ENCODE measurements at places on chromosomes 3 and 15.

DNA sequence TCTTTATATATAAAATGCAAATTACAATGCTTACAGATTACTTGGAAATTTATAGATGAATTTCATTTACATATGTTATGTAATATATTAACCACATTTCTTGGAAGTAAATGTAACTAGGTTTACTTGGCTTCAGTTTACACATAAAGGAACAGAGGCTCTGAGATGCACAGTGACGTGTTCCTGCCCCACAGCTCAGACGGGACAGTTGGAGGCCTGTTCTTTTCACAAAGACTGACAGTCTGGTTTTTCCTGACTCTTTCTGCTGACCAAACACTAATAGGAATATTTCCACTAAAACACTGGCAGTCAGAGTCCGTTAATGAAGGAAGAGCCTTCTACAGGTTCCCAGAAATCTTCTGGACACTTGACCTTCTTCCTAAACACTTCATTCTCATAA lies 336.1 kb downstream of the MFSD1 start:
- no peak for DNase-seq

GRCh38 chr15:77822631-77823230 lies 190.0 kb upstream of the LINGO1 start:
- no peak for DNase-seq

DNA sequence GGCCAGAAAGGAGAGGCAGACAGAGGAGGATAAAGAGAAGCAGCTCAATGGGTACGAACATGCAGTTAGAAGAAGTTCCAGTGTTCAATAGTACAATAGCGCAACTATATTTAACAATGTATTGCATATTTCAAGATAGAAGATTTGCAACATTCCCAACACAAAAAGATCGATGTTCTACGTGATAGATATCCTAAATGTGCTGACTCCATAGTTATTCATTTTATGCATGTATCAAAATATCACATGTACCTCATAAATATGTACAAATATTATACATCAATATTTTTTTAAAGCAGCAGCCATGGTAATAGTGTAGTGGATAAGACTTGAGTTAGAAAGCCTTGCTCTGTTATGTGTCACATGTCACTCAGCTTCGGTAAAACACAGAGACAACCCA lies 110.2 kb upstream of the ASB14 start:
- no peak for DNase-seq

DNA sequence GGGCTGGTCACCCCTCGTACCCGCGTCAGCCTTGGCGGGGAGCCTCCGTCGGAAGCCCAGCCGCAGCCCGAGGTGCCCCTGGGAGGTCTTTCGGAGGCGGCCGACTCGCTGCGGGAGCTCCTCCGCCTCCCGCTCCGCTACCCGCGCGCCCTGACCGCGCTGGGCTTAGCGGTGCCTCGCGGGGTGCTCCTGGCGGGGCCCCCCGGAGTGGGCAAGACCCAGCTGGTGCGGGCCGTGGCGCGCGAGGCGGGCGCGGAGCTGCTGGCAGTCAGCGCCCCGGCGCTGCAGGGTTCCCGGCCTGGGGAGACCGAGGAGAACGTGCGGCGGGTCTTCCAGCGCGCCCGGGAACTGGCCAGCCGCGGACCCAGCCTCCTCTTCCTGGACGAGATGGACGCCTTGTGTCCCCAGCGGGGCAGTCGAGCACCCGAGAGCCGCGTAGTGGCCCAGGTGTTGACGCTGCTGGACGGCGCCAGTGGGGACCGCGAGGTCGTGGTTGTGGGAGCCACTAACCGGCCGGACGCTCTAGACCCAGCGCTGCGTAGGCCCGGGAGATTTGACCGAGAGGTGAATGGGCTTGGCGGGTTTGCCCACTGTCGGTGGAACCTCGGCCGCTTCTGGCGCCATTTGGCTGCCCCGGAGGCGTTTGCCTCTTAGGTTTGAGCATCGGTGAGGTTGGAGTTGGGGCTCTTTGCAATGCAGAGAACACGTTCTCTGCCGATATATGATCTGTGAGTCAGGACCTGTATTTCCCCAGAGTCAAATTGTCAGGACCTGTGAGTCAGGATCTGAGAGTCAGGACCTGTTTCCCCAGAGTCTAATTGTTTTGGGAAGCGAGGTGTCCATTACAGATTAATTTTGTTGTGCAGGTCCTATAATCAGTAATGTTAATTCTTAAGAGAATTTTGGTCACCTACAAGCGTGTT lies 24.9 kb upstream of the GATM start:
- DNase-seq: no peak

DNA sequence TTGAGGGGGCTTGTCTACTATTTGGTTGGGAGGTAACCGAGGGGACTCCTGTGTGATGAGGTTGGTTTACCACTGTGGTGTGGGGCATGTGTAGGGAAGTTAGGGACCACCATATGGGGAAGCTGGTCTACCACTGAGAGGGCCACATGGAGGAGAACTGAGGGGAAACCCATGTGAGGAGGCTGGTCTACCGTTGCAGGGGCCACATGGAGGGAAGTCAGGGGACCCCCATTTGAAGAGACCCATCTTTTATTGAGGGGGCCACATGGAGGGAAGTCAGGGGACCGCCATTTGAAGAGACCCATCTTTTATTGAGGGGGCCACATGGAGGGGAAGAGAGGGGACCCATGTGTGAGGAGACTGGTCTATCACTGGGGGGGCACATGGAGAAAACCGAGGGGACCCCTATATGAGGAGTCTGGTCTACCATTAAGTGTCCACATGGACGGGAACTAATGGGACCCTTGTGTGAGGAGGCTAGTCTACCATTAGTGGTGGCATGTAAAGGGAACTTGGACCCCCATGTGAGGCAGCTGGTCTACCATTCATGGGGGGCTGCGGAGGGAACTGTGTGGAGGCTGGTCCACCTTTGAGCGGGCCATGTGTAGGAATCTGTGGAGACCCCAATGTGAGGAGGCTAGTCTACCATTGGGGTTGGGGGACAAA lies 165.5 kb downstream of the FBLN2 start:
- DNase-seq: no peak

DNA sequence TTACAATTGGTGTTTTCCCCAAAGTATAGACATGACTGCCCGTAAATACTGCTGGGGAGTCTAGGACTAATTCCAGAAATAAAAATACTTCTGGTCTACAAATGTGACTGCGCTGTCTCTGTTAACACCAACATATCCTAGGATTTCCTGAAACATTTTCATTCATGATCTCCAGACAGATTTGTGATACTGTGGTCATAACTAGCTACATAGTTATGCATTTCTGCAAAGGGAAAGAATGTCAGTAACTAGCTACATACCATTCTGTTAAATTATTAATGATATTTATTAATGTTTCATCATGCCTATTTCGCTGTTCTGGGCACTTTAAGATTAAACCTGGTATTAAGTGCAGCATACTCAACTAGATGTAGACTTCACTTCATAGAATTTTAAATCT lies 33.3 kb downstream of the SETD5 start:
- DNase-seq: no peak

DNA sequence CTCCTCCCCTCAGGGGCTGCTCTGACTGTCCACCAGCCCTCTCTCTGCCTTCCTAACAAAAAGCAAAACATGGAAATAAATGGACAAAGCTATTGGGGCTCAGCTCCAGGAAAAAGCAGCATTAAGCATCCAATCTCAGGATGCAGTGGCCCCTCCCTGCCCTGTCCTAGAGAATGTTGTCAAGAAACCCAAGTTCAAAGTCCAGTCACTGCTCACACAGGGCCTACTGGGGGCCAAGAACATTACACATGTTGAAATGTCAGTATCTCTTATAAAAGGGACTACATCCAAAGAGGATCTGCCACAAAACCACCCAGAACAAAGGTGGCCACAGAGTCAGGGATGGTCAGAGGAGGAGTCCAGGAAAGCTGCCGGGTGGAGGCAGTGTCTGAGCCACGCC lies 7.6 kb upstream of the GRIP2 start:
- no peak for DNase-seq

- no peak for DNase-seq
These were observed 92.8 kb upstream of the NMNAT3 start for GRCh38 chr3:139770577-139770976.

GRCh38 chr15:31758126-31758525 lies 272.2 kb upstream of the CHRNA7 start:
- no peak for DNase-seq

DNA sequence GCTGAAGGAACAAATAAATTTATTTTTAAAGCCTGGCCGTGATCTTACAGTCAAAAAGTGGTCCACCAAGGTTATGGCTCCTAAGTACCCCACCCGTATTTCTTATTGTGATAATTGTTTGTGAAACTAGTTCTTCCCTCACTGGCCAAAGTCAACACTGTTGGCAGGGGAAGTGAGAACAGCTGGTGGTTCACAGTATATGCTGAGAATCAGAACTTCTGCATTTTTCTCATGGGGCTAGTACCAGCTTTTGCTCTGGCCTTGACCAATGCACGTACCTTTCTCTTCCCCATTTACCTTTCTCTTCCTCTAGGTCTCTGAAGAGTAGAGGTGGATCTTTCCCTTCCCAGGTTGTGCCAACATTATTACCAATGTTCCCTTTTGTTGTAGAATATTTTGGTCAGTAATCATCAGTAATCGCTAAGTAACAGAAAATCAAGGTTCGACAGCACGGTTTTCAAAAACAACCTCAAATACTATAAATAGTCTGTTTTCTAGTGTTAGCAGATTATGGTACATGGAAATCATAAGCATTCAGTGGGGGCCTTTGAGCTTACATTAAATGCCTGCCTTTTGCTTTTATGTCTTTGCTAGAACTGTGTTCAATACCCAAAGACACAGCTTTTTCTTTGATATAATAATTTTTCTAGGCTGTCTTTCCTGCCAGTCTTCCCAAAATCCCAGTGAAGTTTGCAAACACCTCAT lies 268.0 kb downstream of the LPP start:
- no peak for DNase-seq

GRCh38 chr15:64071931-64072765 lies 21.5 kb downstream of the CIAO2A start:
- DNase-seq: no peak

- no peak for DNase-seq
These were observed 24.0 kb upstream of the TRH start for GRCh38 chr3:129950318-129951046.

DNA sequence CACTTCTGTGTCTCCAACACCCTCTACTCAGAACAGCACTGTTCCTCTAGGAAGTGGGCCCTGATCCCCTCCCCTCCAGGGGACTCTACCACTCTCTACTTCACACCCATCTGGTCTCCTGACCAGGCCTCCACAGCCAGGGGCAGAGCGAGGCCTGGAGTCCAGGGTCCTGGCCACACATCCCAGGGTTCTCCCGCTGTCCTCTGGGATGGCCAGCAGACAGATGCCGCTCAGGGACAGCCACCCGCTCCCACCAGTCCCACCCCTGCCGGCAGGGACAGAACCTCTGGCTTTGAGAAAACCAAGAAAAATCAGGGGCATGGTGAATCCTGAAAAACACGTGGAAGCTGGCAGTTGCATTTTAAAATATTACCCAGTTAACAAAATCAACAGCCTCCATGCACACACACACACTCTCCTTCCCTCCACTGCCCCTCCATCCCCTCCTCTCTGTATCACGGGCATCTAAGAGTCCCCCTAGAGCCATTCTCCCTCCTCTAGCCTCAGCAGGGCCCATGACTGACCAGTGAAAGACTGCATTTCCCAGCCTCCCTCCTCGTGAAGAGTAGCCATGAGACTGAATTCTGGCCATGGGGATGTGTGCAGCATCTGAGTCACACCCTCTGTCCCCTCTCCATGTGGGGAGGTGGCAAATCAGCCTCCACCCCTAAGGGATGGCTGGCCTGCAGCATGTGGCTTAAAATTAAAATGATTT lies 32.1 kb upstream of the IQSEC1 start:
- DNase-seq: no peak

GRCh38 chr15:91936182-91936775 lies 82.8 kb downstream of the SLCO3A1 start:
- DNase-seq: no peak

DNA sequence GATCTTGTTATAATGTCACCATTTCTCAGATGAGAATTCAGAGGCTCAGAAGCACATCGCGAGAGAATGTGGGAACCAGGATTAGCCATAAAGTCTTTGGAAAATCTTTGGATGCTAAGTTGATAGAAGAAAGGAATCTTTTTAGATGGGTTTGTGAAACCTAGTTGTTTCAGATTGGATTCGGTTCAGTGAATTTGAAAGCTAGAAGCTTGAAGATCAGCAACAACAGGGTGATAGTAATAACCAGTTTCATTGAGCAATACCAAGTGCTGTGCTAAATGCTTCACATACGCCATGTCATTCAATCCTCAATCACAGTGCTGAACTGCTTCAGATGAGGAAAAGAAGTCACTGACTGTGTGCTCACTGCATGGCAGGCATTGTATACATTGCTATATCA lies 47.4 kb upstream of the MITF start:
- DNase-seq: no peak

DNA sequence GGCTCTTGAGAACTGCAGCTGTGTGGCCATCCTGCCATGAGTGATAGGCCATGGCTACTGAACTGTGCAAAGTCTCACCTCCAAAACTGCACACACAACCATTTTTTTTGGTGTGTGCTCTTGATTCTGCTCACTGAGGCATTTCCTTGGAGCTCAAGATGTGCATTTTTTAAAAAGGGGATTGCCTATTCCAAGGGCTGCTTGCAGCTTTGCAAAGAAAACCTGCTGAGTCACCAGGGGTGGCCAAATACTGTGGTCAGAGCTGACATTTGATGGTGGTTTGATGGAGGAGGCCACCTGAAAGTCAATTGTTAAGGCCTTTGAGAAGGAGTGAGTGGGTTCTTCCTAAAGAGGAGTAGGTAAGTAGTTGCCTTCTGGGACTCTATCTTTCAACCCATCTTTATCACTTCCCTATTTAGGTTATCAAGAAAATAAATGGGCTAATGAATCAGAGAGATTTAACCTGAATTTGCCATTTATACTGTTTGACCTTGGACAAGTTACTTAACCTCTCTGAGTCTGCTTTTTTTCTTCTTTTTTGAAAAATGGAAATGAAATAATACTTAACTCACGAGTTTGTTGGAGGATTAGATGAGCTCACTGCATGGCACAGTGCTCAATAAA lies 87.9 kb downstream of the CHST2 start:
- DNase-seq: no peak

DNA sequence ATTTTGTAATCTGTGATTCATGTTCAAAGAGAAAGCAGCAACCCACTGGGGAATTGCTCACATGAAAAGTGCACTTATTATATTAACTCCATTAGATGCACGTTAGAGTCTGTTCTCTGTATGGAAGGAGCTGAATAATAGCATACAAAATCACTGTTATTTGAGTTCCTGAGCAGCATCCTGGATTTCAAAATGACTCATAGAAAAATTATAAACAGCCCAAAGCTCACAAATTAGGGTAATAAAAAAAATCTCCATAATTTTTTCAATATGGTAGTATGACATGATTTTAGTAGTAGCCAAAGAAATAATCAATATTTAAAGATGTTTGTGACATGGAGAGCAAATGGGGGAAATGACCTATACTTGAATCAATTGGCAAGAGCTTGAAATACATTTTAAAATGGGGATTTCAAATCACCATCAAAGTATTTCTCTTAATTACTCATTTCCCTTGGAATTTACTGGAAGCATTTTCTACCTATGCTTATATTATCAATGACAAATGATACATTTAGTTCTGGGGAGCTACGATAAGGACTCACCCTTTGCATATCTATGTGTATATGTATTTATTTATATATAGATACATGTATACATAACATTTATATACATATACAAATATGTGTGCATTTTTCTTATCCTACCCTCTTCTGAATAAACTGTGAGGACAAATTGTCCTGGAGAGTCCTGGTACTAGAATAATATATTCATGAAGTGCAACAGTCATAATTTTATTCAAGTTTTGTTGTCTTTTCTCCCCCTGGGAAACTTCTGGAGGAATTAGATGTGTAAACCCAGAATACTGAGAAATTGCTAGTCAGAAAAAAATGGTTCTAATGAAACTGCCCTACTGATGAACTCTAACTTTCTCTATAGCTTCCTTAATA lies 116.3 kb downstream of the RPL22L1 start:
- no peak for DNase-seq

Data from omental fat pad (tissue), 4 donors.